Thoracic aorta (tissue), 2 donors: ENCODE measurements at places on chromosomes 2 and 18. TPM values are rescaled to one million over a fixed set of nuclear protein-coding genes. Genes with fewer than 3 reads are reported as not detected.

Gene FNDC4
- 32.9 TPM for total RNA-seq

GRCh38 chr2:150207979-150208378, 279.5 kb downstream of the RND3 start:
- no peak for DNase-seq

- no peak for DNase-seq
Measured at GRCh38 chr18:63844254-63844653, 43.3 kb upstream of the SERPINB2 start.

- no peak for DNase-seq
Measured at GRCh38 chr2:231290321-231291015, 92.0 kb downstream of the ARMC9 start.
